Skin of body (tissue), 3 donors: ENCODE measurements at places on chromosomes 2 and 18.

DNA sequence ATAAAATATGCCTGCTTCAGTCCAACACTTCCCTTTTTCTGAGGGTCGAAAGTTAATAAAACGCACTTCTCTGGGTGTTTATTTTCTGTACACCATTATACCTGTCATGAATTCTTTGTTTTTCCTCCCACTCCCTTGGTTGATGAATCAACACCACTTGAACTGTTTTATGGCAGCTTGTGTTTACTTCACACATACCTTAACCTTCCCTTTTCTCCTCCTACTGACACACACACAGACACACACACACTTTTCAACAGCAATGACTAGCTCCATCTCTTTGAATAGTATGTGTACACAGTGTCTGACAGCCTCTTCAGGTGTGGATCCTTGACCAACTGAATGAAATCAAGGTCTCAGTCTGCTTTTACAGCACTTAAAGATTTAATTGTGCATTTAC, 91.3 kb downstream of the SATB2 start:
- no peak for DNase-seq

DNA sequence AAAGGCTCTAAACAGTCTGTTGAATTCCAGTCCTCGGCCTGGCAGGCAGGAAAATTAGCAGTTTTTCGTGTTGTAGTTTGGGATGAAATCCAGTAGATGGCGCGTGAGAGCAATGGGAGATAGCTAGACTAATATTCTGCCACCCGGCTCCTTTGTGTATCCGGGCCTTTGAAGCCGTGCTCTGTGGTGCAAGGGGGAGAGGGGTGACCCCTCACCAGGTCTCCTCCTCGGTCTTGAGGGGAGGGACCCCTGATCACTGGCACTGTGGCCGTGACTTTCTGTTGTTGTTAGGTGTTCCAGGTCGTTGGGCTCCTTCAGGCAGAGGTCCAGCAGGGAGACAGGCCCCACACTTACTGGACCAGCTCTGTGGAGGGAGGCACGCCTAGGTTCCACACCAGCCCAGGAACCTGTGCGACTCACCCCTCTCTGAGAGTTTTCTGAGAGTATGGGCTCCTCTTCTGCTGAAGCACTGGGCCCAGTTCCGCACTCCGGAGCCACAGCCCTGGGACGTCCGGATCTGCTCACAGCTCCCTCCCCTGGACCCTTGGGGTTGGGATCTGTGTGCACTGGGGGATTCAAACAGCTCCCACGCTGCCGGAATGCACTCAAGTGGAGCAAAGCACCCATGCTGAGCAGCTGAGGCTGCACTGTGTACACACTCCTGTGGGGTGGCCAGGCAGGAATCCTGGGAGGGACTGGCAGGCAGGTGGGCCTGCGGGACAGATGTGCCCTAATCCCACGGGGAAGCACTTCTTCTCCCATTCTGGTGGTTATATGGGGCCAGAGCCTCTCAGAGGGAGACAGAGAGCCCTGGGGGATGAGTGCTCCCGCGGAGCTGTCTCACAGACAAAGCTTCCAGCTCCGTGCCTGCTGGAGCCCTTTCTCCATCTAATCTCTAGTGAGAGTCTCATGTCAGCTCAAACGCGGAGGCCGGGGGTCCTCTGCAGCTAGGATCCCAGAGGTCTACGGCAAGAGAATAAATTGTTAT, 8.8 kb downstream of the GKN2 start:
- DNase-seq, result peak; percentile 52

DNA sequence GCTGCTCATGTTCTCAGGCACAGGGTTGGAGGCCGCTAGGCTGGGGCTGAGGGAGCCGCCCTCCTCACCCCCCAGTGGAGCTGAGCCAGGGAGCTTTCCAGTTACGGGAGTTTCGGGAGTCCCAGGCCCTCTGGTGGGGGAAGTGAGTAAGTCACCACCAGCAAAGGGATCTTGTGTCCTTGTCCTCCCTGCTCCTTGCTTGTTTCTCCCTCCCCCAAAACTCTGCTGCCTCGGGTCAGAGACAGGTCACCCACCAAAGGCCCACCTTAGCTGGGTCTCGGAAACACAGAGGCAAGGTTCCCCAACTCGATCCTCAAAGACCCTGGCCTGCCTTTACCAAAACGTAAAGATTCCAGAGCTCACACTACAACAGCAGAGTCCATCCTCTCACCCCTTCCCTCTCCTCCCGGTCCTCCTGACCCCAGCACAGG, 60.5 kb upstream of the POMC start:
- peak; percentile 76 for DNase-seq

- no peak for DNase-seq
Observed at GRCh38 chr2:110828330-110828729, 96.0 kb downstream of the ACOXL start.

- DNase-seq, result no peak
Observed at GRCh38 chr2:74942263-74942662, 16.2 kb upstream of the POLE4 start.
